SW480 (cell line): ENCODE measurements at places on chromosomes 16 and 17.
A peak's percentile ranks its signal among the peaks of the same experiment; 100 is the strongest.

DNA sequence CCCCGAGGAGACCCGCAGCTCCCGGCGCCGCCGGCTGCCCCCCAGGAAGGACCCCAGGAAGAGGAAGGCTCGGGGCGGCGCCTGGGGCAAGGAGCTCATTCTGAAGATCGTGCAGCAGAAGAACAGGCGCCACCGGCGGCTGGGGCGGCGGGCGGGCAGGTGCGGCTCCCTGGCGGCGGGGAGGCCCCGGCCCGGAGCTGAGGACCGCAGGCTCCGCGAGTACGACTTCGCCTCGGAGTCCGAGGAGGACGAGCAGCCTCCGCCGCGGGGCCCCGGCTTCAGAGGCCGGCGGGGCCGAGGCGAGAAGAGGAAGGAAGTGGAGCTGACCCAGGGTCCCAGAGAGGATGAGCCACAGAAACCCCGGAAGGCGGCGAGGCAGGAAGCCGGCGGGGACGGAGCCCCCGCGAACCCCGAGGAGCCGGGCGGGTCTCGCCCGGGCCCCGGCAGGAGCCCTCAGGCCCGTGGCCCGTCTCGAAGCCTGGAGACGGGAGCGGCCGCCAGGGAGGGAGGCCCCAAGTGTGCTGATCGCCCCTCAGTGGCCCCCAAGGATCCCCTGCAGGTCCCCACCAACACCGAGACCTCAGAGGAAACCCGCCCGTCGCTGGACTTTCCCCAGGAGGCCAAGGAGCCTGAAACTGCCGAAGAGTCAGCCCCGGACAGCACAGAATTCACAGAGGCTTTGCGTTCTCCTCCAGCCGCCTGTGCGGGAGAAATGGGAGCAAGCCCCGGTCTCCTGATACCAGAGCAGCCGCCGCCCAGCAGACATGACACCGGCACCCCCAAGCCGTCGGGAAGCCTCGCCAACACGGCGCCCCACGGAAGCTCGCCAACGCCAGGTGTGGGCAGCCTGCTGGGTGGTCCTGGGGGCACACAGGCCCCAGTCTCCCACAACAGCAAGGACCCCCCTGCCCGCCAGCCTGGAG, 22.3 kb upstream of the ZFPM1 start:
- DNase-seq: no peak

DNA sequence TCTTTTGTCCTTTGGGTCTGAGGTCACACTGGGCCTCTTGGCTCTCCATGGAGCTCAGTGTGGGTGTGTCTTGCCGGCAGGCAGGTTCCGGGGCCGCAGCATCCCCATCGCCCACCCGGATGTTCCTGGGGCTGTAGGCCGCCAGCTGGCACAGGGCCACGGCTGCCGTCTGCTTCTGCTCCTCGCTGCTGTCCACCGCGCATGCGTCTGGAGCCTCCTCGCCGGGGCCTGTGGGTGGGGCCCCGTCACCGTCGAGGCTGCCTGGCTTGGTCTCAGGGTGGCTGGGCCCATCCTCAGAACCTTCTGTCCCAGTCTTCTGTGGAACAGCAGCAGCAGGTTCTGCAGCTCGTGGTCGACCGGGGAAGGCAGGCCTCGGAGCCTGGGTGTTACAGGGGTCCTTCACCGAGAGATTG, 9.6 kb downstream of the ZNF750 start:
- DNase-seq: no peak

GRCh38 chr16:56938664-56939513, 6.9 kb downstream of the HERPUD1 start:
- no peak for DNase-seq

- no peak for DNase-seq
These were observed 101.9 kb upstream of the HSBP1 start for GRCh38 chr16:83705856-83706255.

GRCh38 chr17:705863-706262, 8.8 kb downstream of the VPS53 start:
- no peak for DNase-seq

DNA sequence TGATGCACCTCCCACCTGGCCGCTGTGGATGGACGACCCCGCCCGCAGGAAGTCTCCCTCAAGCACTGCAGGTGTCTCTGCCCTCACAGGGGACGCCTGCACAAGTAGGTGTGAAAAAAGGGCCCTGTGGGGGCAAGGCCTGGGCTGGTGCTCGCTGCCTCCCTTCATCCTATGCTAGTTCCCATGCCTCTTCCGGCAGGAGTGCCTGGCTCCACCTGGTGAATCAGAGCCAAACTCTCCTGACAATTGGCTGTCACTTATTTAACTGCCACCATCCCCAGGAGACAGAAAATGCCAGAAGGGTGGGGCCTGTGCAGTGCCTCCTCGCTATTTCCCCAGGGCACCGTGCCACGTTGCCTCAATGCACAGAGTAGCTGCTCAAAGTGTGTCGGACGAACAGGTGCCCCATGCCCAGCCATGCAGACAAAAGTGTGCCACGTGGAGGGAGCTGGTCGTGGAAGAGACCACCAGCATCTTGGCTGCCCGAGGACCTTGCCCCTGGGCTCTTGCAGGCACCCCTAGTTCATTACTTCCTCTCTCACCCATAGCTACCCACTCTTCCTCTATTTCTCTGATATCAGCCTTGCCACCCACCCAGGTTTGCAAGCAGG, 170.7 kb downstream of the SEC14L1 start:
- no peak for DNase-seq

GRCh38 chr17:15502369-15503112, 35.1 kb upstream of the CDRT4 start:
- peak; percentile 74 for DNase-seq

- DNase-seq: no peak
These were observed 147.0 kb downstream of the ABCA8 start for GRCh38 chr17:68807998-68808772.
